ENCODE measurements at places on chromosomes 5 and 9.

- DNase-seq, result no peak
These were observed 100.0 kb downstream of the MCTP1 start for GRCh38 chr5:95184924-95185323.

DNA sequence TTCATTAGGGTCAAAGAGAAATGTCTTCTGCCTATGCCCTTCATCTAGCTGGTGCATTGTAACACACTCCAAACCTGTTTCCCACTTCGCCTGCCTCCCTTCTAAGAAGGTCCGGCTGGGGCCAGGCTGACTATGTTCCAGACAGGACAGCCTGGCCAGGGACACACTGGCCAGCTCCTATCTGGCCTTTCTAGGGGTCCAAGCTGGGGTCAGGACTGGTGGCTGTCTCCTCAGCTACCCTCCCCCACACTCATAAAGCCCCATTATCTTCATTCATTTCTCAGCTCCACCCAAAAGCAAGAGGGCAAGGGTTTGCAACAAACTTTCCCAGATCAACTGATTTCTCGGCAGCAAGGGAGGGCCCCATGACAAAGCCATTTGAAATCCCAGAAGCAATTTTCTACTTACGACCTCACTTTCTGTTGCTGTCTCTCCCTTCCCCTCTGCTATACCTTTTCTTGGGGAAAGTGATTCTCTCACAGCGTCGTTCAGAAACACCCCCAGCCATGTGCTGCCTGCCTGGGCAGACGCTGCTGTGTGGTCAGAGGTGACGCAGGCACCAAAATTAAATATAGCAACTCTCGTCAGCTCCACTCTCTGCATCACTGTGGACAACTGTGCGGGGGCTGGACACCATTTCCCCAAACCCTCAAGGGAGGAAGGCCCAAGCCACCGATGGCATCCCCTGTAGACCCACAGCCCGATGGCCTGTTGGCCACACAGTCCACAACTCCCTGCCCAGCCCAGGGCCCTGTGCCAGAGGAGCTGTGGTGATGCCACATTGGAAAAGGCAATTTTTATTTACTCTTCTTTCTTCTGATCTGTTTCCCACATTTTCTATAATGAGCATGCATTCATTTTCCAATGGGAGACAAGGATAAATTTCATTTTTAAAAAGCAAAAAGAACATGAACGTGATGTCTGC lies 6.1 kb downstream of the IL13 start:
- DNase-seq, result no peak

DNA sequence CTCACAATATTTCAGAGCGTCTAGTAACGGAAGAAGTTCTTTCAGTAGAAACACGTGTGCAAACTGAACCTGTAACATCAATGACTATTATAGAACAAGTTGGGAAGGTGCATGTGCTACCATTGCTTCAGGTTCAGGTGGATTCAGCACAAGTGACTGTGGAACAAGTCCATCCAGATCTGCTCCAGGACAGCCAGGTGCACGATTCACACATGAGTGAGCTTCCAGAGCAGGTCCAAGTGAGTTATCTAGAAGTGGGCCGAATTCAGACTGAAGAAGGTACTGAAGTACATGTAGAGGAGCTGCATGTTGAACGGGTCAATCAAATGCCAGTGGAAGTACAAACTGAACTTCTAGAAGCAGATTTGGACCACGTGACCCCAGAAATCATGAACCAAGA lies 17.4 kb upstream of the NIM1K start:
- DNase-seq, result no peak

DNA sequence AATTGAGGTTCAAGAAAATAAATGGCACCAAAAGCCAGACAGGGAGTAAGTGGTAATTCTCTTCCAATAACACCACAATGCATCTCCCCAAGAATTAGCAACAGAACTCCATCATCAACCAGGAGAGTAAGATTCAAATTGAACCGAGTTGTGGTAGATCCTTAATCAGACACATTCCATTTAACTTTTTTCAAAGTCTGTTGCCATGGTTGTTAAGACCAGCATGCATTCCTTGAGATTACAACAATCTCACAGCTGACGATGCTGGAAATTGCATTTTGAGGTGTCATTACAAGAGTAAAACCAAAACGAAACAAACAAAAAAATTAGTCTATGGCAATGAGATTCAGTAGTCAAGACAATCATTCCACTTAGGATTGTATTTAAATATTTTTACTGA lies 78.9 kb upstream of the ZNF462 start:
- DNase-seq, result no peak

- DNase-seq, result no peak
These were observed 162.2 kb downstream of the OLFM1 start for GRCh38 chr9:135249711-135250110.

DNA sequence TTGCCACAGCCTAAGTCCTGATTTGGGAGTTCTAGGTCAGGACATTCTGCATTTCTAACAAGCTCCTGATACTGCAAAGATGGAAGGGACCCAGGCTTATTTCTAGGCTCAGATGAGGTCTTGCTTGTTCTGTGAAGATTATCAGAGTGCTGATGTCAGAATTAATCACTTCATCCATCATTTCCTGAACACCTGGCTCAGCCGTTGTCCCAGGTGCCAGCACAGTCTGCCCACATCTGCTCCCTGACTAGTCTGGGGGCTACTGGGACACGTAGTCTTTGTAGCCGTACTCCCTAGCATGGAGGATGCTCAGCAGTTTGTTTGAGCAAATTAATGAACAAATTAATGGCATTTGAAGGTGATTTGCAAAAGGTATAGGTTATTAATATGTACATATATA lies 17.9 kb upstream of the SPINK4 start:
- DNase-seq, result no peak

DNA sequence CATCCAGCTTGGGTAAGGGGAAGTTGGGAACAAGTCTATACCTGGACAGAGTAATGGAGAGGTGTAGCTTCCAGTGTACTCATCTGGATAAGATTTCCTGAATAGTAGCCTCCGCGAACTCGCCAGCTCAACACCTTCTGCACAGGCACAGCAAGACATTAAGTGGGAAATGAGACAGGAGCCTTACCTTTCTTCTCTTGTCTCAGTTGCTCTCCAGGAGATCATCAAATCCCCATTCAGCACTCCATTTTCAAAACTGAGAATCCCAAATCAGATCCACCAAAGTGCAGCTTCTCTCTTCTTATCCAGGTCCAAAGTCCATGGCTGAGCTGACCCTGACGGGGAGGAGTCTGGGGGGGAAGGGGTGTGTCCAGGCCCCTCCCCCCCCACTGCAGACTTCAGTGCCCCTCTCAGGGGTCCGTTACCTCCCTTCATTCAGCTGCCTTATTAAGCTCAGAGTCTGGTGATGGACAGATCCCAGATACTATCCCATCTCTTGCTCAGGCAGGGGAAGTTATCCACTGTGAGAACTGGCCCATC lies 5.9 kb upstream of the MGAT1 start:
- DNase-seq, result no peak

- no peak for DNase-seq
These were observed 30.0 kb downstream of the FABP6 start for GRCh38 chr5:160259341-160259740.

- no peak for DNase-seq
These were observed at the start of gene ERAP2 for GRCh38 chr5:96876292-96876850. Gene ERAP2, plus strand, starts transcription at chr5:96876500. Its CDS starts 3,186 bp downstream, at chr5:96879686.

DNA sequence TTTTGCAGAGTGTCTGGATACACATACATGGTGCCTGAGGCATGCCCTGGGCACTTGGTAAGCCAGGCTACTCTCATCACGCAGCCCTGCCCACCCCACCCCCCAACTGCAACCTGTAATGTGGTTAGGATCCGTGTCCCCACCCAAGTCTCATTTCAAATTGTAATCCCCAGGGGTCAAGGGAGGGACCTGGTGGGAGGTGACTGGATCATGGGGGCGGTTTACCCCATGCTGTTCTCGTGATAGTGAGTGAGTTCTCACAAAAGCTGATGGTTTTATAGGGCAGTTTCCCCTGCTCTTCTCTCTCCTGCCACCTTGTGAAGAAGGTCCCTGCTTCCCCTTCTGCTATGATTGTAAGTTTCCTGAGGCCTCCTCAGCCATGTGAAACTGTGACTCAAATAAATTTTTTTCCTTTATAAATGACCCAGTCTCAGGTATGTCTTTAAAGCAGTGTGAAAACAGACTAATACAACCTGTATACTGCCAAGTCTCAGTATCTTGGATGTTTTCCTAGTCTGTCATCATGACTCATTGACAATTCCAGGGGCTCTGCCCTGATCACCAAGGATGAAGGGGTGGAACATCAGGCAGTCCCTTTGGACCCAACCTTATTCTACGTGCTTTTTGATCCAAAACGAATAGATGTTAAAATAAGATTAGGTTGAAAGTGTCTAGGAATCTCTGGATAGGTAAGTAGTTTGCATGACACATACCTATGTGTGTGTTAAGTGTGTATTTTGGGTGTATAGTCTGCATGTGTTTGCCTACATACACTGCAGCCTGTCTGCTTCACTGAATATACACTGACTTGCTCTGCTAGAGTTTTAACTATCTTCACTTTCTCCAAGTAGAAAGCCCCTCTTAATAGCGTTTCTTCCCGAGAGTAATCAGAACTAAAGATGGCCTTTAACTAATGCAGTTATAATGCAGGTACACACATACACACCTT lies 293.8 kb downstream of the SLIT3 start:
- no peak for DNase-seq

DNA sequence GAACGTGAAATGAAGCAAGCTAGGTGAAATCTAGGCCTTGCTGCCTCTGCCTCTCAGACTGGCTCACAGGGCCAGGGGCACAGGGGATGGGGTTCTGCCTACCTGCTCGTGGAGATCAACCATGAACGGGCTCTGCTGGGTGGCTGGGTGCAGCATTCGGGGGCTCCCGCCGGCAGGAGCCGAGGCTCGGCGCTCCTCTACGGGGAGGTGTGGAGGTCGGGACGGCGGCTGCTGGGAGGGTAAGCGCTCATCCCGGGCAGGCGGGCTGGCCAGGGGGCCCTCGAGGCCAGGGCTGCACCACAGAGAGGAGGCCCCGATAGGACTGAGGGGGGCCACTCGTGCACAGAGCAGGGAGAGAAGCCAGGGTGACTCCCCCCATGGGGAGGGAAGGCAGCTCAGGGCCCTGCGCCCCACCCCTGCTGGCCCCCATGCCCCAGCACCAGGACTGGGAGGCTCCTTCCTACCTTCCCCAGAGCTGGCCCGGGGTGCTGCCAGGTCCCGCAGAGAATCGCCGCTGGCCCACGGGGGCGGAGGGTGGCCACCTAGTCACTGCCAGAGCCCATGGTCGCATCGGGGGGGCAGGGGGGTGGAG lies 5.2 kb downstream of the RNF44 start:
- DNase-seq, result no peak

DNA sequence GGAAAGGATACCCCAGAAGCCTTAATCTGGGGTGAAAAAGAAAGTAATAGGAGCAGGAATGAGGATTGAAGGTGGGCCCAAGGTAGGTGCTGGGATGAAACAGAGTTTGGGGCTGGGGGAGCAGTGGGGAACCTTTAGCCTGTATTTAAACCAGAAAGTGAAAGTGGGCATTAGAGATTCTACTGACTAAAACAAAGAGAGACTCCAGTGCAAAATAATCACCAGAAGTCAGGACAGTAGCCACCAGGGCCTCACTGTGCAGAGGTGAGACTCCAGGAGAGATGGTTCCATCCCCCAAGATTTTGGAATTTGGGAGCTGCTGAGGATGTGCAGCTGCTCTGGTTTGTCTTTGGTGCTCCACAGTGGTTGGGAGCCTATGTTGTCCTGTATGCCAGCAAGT lies 13.1 kb downstream of the DNAJB5 start:
- DNase-seq, result no peak

GRCh38 chr5:54680998-54681397 lies 163.4 kb downstream of the SNX18 start:
- DNase-seq, result no peak

- peak; percentile 25 for DNase-seq
These were observed 40.3 kb downstream of the GLDC start for GRCh38 chr9:6605202-6605601.

GRCh38 chr5:84859056-84859455 lies 474.4 kb upstream of the EDIL3 start:
- DNase-seq, result no peak

GRCh38 chr5:110304176-110304575 lies 422.3 kb downstream of the TMEM232 start:
- DNase-seq, result no peak

GRCh38 chr5:180785794-180786221 lies 16.8 kb downstream of the MGAT1 start:
- no peak for DNase-seq

DNA sequence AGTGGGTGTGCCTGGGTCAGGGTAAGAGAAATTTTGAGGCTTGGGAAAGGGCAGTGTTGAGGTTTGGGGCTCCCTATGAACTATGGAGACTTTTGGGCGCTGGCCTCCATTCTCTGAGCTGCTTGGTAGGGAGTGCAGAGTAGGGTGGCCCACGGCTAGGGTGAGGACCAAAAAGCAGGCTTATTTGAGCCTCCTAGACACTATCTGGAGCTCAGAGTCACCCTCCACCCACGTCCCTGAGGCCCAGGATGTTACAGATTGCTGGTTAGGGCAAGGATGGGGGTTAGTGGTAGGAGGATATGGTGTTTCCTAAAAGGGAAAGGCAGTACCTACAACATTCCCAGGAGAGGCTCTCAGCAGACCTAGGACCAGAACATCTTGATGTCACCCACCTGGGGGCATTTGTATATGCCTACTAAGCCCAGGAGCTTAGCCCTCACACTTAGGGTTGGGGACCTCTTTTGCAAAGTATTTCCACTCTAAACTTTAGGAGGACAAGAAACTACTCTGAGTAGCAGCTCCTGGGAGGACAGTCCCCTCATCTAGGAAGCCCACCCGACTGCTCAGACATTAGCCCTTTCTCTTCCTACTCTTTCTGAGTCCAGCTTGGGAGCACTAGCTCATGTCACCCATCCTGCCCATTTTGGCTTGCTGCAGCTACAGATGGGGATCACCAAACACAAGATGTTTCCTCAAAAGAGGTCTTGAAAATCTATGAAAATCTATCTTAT lies 2.3 kb downstream of the SHROOM1 start:
- DNase-seq, result no peak

DNA sequence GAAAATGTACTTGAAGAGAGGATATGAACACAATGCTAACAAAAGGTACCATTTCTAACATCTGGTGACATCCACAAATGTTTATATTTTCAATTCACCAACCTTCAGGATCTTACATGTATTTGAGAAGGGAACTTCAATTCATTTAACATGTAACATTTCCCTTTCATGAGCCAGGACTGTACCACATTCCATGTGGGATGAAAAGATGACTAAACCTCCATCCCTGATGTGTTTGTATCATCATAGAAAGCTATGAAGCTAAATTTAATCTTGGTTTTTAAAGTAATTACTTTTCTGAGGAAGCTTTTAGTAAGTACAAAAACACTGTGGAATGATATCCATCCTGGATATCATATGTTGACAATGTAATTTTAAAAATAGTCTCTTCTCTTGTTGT lies 78.2 kb upstream of the GNA14 start:
- no peak for DNase-seq

DNA sequence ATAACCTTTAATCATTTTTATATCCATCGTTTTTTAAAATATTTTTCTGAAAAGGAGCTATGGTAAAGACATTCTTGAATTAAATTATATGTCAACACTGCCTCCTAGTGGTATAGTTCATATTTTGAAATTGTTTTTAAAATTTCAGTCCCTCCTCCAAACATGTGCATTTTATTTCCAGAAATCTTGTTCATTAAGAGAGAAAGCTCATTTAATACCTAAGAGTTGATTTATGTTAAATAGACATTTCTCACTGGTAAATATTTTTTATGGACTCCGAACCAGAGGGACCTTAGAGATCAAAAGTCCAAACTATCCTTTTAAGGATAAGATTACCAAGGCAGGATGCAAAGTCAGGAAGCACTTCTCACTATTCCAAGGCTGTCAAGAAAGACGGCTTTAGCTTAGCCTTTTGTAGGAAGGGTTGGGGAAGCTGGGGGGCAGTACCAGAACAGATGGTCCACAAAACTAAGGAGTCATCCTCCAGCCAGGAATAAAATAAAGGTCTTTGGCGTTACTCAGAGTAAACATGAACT lies 21.6 kb downstream of the BHMT start:
- no peak for DNase-seq

All from GM12864 (cell line).